Esophagus mucosa (tissue), 1 donor: ENCODE measurements at places on chromosomes 6 and 20.

DNA sequence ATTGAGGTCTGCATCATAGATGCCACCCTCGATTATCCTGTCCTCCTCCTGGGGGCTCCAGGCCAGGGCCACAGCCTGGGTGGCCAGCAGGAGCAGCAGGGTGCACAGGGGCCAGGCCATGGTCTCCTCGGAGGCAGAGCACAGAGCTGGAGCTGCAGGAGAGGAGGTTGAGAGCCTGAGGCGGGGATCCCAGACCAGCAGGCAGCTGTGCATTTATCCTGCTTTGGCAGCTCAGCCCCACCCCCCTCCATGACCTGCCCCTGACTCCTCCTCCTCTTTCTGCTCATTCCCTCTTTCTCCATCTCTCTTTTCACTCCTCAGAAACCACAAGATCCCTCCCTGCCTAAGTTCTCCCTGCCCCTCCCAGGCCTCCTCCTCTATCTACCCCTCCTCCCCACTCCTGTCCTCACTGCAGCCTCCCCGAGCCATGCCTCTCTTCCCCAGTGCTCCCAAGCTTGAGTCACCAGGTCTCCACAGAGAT, at the start of gene CST2:
Gene CST2, minus strand, starts transcription at position 189 of the 481 bp plus-strand sequence. Its CDS starts 69 bp downstream, at position 120.
- no peak for ATAC-seq

GRCh38 chr6:36924778-36925374, 29.7 kb upstream of the PI16 start:
- no peak for ATAC-seq

DNA sequence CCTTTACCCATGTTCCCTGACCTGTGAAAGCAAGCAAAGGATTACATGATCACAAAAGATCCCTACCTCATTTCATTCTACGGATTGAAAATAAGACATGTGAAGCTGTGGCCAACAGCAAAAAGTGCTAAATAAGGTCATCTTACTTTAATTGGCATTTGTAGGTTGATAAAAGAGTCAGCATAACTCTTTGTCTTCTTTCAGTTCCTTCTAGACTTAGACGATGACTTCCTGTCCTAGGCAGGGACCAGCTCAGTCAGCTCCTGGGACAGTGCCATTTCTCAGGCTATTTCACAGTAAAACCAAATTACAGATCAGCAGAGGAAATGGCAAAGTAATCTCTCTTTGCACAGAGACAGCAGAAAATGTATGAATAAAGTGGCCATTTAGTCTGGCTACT, 480.7 kb downstream of the RFPL4B start:
- ATAC-seq: no peak

- peak; percentile 96 for ATAC-seq
These were observed 24.6 kb downstream of the DSTN start for GRCh38 chr20:17594443-17594842.

GRCh38 chr20:56328861-56329260, 29.9 kb upstream of the FAM210B start:
- no peak for ATAC-seq

DNA sequence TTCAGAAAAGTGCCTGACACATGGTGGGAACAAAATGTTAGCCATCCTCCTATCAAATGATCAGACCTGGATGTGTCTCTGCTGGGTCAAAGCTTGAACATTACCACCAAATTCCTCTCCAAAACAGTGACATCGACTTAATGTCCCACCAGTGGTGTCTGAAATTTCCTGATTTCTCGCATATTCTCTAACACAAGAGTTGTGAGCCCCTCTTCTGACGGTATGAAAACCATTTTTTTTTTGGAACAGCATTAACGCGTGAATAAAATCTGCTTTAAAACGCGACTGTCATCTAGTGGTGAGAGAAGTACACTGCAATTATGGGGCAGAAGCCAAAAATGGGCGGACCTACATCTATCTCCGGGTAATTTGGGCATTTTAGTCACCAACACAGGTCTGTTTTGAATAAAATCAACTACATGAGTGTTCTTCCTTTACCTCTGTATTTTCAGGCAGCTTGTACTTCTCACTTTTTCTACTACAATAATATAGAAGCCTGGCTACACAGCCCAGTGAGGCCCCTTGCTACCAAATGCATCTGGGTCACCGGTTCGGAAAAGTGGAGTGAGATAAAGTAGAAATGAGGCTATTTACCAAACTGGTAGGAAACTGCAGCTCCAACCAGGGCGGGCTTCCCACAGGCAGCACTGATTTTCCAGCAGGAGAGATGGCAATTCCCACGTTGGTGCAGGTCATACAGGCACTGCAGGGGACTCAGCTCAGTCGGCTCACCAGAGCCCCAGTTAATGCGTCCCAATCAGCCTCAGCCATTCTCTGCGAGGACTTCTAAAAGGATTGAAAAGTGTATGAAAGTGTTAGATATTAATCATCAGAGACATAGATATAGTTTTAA, 27.4 kb downstream of the MGME1 start:
- peak; percentile 77 for ATAC-seq

DNA sequence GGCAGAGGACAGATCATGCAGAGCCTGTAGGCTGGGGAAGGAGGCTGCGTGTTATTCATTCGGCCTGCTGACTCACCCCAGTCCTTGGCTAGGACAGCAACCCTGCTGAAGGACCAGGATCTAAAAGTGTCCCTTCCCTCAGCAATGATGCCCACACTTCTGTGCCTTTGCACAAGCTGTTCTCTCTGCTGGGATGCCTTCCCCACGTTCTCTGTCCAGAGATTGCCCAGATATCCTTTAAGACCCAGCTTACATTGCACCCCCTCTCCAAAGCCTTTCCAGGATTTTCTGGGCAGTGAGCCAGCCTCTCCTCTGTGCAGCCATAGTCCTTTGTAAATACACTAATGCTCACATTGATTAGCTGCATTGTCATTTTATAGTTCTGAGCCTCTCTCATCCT, 99.3 kb upstream of the CHD6 start:
- ATAC-seq: peak; percentile 56

DNA sequence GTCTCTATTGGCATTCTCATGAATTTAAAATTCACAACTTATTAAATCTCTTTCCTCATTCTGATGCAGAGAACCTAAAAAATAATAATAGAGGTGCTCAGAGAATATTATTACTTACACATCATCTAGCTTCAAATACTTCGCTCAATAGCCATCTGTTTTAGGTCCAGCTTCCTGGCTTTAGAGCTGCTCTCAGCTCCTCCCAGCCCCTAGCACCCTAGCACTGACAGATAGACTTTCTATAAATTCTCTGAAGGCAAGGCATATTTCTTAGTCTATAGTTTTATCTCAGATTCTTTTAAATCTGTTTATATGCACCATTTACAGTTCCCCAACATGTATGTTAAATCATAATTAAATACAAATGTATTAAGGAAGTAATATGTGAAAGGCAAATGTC, 281.3 kb downstream of the PTPRK start:
- ATAC-seq: no peak

GRCh38 chr20:32474967-32475811, 109.9 kb downstream of the NOL4L start:
- peak; percentile 72 for ATAC-seq

DNA sequence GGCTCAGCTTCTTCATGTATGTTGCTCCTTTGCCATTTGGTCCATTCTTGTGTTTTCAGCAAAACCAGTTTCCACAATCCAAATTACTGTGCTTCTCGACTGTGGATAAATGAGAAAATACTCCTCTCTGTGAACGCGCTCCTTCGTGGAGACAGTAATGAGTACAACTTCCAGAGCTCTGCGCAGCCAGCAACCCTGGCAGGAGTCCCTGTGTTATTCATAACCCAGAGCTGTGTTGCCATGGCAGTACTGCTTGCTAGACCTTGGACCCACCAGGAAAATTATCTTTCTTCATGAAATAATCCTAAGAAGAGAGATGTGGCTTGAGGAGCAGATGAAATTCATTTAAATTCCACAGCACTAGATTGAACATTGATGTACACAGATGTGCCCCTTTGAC, 73.7 kb downstream of the SLC22A3 start:
- no peak for ATAC-seq

DNA sequence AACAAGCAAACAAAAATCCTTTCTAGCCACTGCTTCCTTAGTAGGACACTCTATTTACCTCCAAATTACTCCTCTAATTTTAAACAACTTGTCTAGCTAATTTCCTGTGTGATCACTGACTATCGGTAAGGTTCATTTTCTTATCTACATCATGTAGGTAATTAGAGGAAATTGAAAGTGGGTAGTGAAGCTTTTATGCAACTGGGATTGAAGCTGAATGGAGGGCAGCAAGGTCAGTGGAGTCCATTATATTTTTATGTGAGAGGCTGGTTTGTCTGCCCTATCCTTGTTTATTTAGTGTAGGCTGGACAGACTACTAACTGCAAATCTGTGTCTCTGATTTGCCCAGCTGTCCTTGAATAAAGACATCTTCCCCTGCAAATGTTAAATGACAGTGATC, 88.5 kb upstream of the SIM1 start:
- no peak for ATAC-seq

DNA sequence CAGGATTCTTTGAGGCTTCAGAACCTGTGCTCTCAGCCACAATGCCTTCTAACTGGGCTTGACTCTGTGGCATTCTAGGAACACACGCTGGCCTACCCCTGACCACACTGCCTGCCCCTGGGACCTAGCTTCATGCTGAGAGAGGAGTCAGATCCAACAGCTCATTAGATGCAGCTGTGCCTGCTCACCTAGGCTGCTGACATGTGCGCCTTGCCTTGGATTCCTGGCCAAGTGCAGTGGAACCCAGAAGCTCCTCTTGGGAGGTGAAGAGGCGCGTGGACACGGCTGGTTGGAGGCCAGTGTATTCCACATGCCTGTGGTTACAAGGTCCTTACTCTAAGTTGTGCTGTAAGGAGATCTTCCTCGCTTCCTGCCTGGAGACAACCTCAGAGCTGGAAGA, 24.7 kb upstream of the KCNK16 start:
- no peak for ATAC-seq

GRCh38 chr20:46681032-46681854, 8.0 kb downstream of the TP53RK start:
- ATAC-seq: peak; percentile 30

DNA sequence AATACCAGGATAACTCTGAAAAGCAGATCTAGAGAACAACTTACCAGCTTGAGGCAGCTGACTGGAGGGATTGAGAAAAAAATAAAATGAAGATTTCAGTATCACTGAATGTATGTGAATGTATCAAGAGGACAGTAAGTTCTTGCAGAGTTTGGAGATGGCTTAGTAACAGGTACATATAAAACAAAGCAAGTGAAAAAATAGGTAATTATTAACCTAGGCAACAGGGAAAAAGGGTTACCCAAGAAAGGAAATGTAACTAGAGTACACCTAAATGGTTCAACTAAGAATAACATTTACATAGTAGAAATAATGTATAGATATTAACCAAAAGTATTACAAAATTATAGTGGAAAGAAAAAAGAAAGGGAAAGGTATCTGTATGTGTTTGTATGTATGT, 67.3 kb downstream of the NRSN1 start:
- no peak for ATAC-seq

- no peak for ATAC-seq
These were observed 27.0 kb upstream of the ETV7 start for GRCh38 chr6:36414481-36414880.

GRCh38 chr6:106097411-106098231, 11.5 kb downstream of the PRDM1 start:
- peak; percentile 0 for ATAC-seq

GRCh38 chr20:63138855-63139341, 77.0 kb downstream of the YTHDF1 start:
- ATAC-seq: no peak

GRCh38 chr20:13458860-13459451, 179.8 kb downstream of the TASP1 start:
- ATAC-seq: peak; percentile 67

DNA sequence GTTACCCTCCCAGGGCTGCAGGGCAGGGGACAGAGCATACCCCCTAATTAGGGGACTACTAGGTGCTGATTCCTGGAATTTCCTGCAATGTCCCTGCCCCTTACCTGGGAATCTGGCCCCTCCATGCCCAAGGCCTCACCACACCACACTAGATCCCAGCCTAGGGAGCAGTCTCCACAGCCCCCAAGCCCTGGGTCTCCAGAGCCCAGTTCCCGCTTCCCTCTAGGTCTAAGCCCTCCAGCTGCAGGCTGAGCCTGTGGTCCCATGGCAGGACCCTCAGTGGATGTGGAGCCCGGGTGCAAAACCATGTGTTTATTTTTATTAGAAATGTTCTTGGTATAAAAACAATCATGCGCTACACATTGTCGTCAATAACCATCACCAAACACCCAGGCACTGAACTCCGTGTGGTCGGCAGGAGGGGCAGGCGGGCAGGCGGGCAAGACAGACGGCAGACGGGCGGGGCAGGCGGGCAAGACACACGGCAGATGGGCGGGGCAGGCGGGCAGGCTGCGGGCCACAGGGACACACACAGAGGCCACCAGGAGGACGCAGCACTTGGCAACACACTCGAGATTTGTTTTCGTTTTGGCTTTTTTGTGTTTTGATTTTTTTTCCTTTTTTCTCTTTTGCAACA, 124.2 kb downstream of the GRM4 start:
- no peak for ATAC-seq

- no peak for ATAC-seq
These were observed 251.8 kb upstream of the RUNX2 start for GRCh38 chr6:45076217-45076930.

DNA sequence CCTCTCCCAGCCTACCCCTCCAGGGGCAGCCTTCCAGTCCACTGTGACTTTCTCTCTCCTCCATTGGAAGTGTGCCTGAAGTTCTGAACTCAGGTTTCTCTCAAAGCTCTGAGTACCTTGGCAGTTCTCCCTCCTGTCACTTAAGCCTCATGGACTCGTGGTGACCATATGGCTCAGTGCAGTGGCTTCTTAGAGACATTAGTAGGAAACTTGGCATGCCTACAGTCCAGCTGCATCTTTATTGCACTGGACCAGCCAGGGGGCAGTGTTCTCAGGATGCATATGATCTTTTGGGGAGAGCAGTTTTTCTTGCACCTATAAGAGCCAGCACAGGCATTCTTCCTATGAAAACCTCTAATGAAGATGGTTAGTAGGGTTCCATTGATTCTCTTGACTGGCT, 47.5 kb upstream of the KCNK16 start:
- ATAC-seq: no peak

DNA sequence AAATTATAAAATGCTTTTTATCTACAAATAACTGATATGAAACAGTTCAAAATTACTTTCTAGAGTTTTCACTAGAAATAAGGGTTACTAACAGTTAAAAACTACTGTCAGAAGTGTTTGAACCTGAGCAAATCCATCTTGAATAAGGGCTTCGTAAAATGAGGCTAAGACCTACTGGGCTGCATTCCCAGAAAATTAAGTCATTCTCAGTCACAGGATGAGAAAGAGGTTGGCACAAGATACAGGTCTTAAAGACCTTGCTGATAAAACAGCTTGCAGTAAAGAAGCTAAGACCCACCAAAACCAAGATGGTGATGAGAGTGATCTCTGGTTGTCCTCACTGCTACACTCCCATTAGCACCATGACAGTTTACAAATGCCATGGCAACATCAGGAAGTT, 93.7 kb downstream of the PLG start:
- ATAC-seq: peak; percentile 37

DNA sequence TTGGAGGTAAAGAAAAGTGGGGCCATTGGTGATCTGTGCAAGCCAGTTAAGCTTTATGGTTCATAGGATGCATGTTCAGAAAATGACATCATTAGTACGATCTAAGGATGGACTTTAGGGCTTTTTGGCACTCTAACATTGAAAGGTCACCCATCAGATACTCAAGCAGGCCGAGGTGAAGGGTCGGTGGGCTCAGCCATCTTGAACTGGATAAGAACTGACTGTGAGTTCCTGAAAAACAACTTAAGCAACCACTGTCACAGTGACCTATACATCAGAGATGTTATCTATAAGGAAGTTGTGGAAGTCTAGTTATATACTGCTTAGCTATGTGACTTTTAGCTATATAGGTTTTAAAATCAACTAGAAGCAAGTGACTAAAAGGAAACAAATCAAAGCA, 13.0 kb upstream of the ITCH start:
- peak; percentile 63 for ATAC-seq

GRCh38 chr6:117494283-117494682, 11.8 kb downstream of the DCBLD1 start:
- ATAC-seq: no peak
